ENCODE measurements at places on chromosomes 1 and 21.

GRCh38 chr1:172145656-172146055, 274.8 kb upstream of the C1orf105 start:
- no peak for DNase-seq

DNA sequence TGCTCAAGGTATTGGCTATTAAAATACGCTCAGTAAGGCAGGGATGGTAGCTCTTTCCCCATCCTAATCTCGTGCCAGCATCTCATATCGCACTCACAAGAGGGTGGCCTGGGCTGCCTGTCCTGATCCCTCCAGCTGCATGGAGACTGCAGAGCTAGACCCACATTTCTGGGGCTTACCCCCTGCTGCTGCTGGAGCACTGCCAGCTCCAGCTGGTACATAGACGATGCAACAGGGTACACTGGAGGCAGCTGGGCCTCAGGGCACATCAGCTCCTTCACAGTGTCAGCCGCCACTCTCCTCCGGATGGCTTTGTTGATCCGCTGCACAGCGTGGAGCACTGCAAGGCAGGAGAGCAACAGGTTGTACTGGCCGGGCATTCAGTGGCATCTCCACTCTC, 16.0 kb downstream of the IQGAP3 start:
- DNase-seq = no peak

DNA sequence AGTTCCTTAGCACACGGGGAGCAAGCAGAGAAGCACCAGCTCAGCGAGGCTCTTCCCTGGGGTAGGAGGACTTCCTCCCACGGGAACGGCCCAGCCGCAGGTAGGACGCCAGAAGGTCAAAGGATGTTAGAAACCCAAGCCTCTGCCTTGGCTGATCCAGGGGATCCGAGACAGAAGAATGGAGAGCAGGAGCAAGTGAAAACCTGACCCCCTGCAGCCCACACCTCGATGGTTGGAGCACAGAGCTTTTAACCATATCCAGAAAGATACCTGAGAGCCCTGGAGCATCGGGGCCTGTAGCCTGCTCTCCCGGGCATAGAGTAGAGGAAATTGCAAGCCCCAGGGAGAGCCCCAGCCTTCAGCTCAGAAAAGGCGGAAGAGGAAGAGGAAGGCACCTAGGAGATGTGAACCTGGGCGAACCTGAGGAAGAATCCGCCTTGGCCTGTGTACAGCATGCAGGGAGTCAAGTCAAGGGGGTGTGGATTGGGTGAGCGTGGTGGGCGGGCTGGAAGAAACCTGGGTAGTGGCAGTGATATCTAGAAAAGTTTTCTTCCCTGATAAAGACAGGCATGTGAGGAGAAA, 76.3 kb downstream of the PSMG1 start:
- no peak for DNase-seq

GRCh38 chr1:26689504-26689903, 6.3 kb upstream of the ARID1A start:
- no peak for DNase-seq

GRCh38 chr21:14070049-14070893, 140.5 kb downstream of the LIPI start:
- DNase-seq = no peak

DNA sequence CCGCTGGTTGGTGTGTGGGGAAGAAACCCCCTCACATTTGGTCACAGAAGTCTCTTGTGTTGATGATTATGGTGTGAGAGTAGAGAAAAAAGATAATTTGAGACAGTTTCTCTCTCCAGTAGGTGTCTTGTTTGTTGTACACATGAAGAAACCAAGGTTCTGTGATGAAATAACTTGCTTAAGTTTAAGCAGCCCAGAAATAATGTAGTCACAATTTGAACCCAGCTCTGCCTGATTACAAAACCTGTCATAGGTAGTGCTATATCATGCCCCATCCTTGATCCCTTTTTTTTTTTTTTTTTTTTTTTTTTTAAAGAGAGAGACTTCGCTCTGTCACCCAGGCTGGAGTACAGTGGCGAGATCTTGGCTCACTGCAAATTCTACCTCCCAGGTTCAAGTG, 4.9 kb downstream of the MFN2 start:
- DNase-seq = no peak

DNA sequence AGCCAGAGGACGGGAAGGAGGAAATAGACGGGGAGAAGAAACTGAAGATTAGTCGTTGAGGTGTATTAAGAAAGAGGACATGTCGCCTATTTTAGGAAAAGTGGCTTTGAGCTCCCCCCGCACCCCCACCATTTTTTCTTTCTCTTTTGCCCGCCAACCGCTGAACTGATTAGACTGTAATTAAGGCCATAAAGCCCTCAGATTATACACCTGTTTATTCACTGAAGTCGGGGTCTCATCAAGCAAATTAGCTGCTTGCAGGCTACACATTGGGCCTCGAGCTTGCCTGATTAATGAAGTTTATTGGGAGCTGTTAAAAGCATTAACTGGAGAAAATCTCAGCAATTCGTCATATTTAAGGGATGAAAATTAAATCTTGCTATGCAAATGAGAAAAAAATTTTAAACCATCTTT, 119.4 kb upstream of the RRP15 start:
- DNase-seq = no peak

DNA sequence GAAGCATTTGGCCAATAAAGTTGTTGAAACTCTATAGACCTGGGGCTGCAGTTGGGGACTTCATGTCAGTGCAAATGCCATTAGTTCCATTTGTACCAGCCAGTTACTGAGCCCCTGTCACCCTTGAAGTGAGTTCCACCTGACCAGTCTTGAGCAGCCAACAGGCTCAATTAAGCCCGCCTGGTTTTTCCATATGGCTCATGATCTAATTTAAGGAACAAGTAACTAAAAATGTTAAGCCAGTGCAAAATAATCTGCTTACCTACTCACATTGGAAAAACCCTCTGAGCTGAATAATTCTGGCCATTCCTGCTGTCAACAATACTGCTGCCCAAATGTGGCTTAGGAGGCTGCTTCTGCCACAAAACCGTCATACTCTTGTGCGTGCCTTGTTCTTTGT, 21.6 kb downstream of the NSUN4 start:
- DNase-seq = no peak

DNA sequence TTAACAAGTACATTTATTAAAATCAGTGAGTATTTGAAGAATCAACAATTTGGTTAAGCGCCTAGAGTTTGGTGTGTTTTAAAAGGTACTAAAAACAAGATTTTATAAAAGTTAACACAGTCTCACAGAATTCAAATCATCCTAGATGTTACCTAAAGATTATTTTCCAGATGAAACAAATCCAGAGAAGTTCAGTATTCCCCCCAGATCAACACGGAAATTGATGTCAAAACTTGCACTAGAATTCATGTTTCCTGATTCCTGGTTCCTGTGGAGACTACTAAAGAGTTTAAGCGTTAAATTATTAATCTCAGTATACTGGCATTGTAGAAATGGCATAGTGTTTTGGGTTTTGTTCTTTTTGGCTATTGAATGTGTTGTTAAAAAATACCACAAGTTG, 1.4 kb downstream of the PTBP2 start:
- DNase-seq = no peak

- DNase-seq = no peak
Observed at GRCh38 chr1:112889052-112889768, 66.8 kb downstream of the SLC16A1 start.

GRCh38 chr1:198326915-198327314, 170.1 kb downstream of the NEK7 start:
- DNase-seq = no peak

DNA sequence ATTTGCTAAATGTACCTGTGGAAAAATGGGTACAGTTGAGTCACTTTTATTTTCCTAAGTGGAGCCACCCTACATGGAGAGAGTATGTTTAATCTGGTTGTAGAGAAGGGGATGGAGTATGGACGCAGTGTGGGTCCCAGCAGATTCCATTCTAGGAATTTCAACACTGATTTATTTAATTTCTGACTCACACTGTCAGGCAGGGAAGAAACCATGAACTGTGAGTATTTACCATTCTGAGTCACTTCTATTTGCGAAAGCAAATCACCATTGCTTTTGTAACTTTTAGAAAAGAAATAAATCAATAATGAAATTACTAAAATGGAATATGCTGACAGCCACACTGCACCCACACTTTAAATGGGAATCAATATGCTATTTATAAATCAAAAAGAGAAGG, 339.0 kb downstream of the DSCAM start:
- no peak for DNase-seq

DNA sequence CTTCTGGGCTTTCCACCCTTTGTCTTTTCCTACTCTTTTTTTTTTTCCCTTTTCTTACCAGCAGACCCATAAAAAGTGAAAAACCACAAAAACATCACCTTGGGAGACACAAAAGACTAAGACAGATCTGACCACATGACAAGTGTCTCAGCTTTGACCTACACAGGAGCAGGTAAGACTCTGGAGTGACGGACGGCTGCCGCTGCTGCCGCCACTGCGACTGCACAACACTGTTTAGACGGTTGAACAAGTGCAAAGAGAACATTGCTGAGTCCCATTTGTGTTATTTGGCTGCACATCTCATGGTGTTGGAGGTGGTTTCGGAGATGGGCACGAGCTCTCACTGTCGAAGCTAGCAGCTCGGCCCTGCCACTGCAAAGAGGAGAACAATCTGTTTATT, 62.0 kb downstream of the SYT6 start:
- DNase-seq = no peak

- no peak for DNase-seq
Observed at GRCh38 chr1:231918239-231919015, 291.8 kb downstream of the DISC1 start.

- no peak for DNase-seq
Observed at GRCh38 chr1:9376886-9377333, 84.2 kb downstream of the SPSB1 start.

- DNase-seq = no peak
Observed at GRCh38 chr1:198132060-198132781, 24.6 kb upstream of the NEK7 start.

DNA sequence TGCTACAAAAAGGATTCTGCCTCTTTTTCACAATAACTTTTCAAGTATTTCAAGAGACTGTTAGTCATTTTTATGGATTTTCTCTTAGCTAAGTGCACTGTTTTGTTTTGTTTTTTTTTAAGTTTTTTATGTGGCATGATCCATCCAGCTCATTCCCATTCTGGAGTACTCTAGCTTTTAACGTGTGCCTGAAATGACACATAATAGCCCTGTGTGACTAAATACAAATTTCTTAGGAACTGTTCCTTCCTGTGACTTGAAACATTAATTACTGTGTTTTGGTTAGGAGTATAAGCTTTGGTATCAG, 143.9 kb downstream of the HS2ST1 start:
- no peak for DNase-seq

DNA sequence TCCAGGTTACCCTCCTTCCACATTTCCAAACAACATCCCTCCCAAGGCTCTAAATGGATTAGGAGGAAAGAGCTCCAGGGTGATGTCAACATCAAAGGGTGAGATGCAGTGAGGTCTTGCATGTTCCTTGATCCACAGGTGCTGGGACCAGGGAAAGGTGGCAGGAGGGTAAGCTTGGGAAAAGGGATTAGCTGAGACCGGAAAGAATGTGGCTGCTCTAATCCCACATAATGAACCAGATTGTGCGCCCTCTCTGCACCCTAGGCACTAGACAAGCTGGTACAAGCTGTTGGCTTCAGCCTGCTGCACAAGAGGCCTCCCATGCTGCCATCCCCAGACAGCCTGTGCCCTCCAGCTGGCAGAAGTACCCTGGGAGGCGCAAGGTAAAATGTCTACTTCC, 34.9 kb downstream of the PLXNA2 start:
- no peak for DNase-seq

- no peak for DNase-seq
Observed at GRCh38 chr1:46581681-46582455, 22.2 kb downstream of the MKNK1 start.

GRCh38 chr1:220005489-220005888, 40.8 kb downstream of the EPRS1 start:
- no peak for DNase-seq

GRCh38 chr1:67059346-67059745, 5.4 kb upstream of the SLC35D1 start:
- DNase-seq = no peak

DNA sequence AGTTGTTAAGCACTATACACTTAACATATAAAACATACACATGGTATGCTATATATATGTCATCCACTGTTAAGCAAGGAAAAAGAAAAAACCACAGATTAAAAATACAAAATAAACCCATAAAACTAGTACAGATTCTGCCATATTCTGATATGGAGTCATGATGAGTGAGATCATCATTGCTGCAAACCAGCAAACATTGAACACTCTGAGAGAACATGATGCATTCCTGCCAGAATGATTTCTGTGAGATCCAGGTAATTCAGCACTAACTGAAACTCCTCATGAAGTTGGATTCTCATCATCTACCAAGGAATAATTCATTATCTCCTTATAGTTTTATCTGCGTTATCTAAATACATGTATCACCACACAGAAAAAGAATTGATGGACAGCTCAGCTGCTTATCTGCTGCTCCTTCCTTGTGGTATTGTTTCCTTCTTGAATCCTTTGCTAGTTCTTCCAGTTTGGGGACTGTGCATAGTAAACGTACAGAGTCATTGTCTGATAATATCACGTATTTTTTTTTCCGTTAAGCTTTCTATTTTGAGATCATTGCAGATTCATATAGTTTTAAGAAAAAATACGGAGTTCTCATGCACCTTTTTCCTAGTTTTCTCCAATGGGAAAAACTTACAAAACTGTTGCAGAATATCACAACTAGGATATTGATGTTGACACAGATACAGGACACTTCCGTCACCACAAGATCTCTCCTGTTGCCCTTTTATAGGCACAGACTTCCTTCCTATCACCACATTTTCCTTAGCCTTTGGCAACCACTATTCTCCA, 9.3 kb downstream of the RAB4A start:
- DNase-seq = no peak

DNA sequence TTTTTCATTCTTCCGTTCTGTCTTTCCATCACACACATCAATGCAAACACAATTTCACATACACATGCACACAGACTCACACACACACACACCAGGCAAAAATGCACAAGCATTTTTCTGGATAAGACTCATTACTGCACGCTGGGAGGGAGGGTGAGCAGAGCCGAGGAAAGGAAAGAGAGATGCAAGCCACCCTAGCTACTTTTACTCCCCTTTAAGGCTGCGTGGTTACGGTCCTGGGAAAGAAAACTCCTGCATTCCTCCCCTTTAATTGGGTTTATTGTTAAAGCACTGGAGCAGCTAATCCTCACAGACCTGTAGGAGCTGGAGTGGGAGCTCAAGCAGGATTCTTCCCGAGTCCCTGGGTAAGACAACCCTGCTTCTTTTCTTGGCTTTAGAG, at the start of gene CAMK1G:
Gene CAMK1G, plus strand, starts transcription at position 307 of the 400 bp plus-strand sequence. CDS start 11,270 bp downstream, outside the sequence.
- no peak for DNase-seq

DNA sequence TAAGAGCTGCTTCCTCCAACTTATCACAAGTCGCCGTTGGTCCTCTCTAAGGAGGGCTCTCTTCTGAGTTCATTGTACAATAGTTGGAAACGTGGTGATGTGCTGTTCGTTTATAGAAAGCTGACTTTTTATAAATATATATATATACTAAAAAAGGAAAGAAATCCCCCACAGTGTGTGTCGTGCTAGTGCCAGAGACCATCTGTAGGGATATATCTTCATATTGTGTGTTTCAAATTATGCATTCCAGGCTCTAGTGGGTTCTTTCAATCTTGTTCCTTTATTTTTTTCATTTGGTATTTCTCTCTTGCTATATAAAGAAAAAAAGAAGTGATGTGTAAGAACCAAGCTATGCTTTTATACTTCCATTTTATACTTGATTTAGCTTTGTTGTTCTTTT, 111.8 kb downstream of the TAS1R2 start:
- no peak for DNase-seq

GRCh38 chr1:2970311-2971071, 50.8 kb upstream of the ACTRT2 start:
- no peak for DNase-seq
